Activated CD4-positive, alpha-beta T cell treated with anti-CD3 and anti-CD28 coated beads for 36 hours (primary cell): ENCODE measurements at places on chromosomes 1 and 21. TPM values are rescaled to one million over a fixed set of nuclear protein-coding genes. Genes with fewer than 3 reads are reported as not detected.

The FCRL1 gene
- not detected for total RNA-seq

The ETV3L gene
- not detected for total RNA-seq

The SERPINC1 gene
- 0.25 TPM for total RNA-seq

The GFI1 gene
- total RNA-seq = 47.7 TPM

The HSPA6 gene
- total RNA-seq = 0.11 TPM

The FCAMR gene
- not detected for total RNA-seq
